RPMI8226 (cell line): ENCODE measurements at places on chromosomes 1 and 21.

DNA sequence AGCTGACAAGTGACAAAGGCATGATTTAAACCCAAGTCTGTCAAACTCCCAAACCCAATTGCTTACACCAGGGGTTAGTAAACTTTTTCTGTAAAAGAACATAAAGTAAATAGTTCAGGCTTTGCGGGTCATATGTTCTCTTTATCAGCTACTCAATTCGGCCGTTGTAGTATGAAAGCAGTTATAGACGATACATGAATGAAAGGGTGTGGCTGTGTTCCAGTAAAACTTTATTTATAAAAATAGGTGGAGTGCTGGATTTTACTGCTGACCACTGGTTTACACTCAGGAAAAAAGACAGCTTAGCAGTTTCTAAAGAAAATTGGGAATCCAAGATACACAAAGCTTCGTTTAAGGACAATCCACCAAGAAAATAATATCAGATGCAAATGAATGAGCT lies 124.3 kb upstream of the BCL9 start:
- DNase-seq: no peak

- no peak for DNase-seq
Measured at GRCh38 chr1:10601342-10602070, 126.8 kb downstream of the PEX14 start.

DNA sequence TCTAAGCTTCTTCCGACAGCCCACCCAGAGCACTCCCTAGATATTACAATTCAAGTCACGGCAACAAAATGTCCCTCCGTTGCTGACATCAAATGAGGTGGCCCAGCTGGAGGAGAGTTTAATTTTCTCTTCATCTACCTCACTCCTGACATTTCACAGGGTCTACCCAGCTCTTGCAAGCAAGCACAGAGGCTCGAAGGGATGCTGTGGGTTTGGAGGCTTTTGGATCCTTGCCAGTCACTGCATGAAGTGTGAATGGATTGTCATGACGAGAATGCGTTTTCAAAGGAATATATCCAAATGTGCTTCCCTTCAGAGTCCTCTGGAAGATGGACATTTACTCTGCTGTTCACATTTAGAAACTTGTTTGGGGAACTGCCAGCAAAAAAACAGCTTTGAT lies 33.5 kb downstream of the CAPN8 start:
- DNase-seq: no peak

DNA sequence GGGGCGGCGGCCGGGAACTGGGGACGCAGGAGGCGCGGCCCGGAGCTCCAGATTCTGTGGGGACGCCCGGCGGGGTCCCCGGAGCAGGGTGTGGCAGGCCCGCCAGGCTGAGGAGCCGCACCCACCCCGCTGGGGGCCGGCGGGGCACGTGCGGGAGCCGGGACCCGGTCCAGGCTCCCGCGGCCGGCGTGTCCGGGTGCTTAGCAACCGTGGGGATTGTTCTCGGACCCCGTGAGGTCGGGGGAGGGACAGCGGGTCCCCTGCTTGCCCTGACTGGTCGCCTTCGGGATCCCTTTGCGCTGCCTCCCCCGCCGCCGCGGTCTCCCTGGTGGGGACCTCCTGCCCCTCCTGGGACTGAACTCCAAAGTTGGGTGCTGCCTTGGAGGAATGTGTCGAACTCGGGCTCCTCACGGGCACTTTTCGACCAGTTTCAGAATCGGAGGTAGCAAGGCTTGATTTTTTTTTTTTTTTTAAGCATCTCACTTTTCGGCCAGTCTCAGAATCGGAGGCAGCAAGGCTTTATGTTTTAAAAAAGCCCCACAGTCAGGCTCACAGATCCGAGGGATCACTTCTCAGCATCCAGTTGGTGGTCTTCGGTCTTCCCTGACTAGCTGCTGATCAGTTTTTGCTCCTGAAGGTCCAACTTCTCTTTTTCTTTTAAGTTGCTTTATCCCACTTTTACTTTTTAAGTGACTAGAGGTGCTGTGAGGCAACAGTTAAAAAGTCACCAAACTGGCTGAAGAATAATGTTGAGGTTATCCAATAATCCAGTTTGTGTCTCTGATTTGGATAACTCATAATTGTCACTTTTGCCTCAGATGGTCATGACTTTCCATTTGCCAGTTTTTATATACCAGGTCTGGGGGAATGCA lies 648 bp downstream of the FAM76A start:
- DNase-seq: peak; percentile 72

GRCh38 chr1:118484893-118485292 lies 299.9 kb upstream of the SPAG17 start:
- DNase-seq: no peak

- peak; percentile 15 for DNase-seq
Measured at GRCh38 chr1:113452921-113453770, 62.8 kb downstream of the MAGI3 start.

- DNase-seq: no peak
Measured at GRCh38 chr1:96498744-96499340, 222.7 kb upstream of the PTBP2 start.

GRCh38 chr1:186443638-186444037 lies 17.3 kb downstream of the PDC start:
- no peak for DNase-seq
